CD4-positive, alpha-beta T cell treated with Interleukin-12 subunit alpha and Interleukin-12 subunit beta, for 1 hour (primary cell): ENCODE measurements at places on chromosomes 7 and 10.

DNA sequence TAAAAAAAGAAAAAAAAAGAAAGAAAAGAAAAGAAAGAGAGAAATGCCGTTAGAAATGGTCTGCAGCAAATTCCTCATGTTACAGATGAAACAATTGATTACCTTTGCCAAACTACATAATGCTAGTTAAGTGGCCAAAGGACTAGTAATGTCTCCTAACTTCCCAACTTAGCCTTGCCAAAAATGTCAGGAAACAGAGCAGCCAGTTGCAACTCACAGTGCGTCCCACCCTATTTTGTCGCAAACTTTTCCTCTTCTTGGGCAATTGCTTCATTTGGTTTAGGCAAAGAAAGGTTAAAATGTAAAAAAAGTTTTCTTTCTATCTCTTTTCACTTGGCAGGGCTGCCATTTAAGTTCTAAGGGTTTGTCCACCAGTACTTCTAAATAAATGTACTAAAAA is 53.1 kb downstream of the APBB1IP start:
- no peak for DNase-seq

GRCh38 chr10:69629897-69630650 is at the start of gene FAM241B:
FAM241B (plus strand) TSS chr10:69630247; CDS start chr10:69631744, 1,497 bp downstream.
- DNase-seq: peak; percentile 79

GRCh38 chr10:127826154-127826725 is 66.5 kb downstream of the CLRN3 start:
- no peak for DNase-seq

GRCh38 chr7:101911800-101912715 is 94.6 kb downstream of the CUX1 start:
- no peak for DNase-seq

- DNase-seq: no peak
Measured at GRCh38 chr10:121536310-121536913, 61.8 kb downstream of the FGFR2 start.

GRCh38 chr7:81161451-81162075 is 242.7 kb upstream of the SEMA3C start:
- no peak for DNase-seq

DNA sequence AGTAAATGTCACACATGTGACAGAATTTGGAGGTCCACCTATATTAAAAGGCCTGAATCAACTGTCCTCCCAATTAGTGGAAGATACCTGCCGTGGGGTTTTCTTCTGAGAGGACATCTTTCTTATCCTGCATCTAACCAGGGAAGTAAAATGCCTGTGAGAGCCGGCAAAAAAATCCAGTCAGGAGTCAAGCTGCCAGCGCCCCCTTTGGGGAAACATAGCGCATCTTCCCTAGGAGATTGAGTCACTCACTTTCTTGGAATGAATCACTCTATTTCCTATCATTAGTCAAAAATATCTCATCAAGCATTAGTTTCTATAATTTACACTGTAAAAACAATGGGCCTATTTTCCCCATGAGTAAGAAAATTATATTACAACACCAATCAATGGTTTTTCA is 66.4 kb upstream of the ANK3 start:
- DNase-seq: no peak

GRCh38 chr10:124672181-124672638 is 72.0 kb downstream of the FAM53B start:
- no peak for DNase-seq

DNA sequence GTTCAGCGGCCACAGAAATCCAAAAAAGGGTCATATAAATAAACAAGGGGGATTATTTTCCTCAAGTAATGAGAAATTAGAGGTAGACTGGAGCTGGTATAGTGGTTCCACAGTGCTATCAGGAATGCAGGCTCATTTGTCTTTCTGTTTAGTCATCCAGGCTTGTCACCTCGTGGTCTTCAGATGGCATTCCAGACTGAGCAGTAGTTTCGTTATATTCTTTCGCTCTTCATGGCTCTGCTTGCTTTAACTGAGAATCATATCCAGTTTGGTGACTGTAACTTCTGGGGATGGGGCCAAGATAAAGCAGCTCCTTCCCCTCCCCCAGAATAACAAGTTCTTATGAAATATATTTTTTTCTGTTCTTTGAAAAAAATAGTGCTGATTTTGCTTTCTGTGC is 9.5 kb downstream of the ANKIB1 start:
- no peak for DNase-seq
